ENCODE measurements at places on chromosomes 4 and X.

GRCh38 chr4:42112846-42113245, 39.6 kb downstream of the BEND4 start:
- DNase-seq, result no peak

DNA sequence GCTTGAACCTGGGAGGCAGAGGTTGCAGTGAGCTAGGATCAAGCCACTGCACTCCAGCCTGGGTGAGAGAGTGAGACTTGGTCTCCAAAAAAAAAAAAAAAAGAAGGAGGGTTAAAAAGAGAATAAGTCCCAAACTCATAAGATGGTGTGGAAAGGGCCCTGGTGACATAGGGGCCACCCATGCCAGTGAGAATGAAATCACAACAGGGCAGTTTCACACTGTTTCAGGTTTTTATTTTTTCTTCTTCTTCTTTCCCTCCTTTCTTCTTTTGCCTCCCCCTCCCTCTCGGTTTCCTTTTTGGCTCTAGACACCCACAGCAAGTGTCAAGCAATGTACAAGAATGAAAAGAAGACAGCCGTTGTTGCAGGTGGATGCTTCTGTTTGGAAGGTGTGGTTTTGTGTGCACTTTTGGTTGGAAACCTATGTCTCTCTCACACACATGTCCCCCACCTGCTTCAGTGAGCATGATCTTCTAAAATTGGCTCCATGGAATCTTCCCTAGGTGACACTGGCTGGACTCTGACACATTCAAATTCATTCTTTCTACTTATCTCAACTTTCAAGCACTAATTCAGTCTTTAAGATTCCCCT, 14.4 kb upstream of the TLR8 start:
- DNase-seq, result no peak

DNA sequence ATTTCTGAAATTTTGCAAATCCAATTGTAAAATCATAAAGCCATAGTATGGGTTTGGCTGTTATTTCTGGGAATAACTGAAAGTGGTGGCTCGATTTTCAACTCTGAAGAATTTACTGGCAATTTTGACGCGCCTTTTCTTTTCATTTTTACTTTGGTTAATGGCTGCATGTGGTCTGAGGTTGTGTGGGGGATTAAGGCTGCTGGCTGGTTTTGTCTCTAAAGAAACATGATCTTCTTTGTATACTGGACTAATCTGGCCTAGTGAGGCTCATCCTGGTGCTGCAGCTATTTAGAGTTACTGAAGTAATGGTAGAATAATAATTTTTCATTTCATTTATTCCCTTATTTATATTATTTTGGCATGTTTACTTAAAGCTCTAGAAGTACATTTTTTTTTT, 164.0 kb downstream of the RNF150 start:
- no peak for DNase-seq

DNA sequence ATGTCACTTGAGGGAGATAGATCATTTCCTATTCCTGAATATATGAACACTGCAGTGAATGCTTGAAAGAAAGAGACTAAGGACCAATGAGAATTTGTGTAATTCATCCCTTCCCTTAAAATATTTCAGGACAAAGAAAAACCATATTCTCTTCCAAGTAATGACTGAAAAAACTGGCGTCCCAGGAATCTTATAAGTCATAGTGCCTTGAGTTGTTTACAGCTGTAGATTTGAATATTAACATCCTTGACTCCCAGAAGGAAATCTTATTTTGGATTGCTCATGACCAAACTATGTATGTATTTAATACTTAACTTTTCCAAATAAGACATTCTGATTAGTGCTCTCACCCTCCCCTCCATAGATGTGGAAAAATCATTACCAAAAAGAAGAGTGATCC, 55.5 kb downstream of the CLDN22 start:
- DNase-seq, result no peak

GRCh38 chr4:123408471-123409084, 12.0 kb downstream of the SPRY1 start:
- no peak for DNase-seq

DNA sequence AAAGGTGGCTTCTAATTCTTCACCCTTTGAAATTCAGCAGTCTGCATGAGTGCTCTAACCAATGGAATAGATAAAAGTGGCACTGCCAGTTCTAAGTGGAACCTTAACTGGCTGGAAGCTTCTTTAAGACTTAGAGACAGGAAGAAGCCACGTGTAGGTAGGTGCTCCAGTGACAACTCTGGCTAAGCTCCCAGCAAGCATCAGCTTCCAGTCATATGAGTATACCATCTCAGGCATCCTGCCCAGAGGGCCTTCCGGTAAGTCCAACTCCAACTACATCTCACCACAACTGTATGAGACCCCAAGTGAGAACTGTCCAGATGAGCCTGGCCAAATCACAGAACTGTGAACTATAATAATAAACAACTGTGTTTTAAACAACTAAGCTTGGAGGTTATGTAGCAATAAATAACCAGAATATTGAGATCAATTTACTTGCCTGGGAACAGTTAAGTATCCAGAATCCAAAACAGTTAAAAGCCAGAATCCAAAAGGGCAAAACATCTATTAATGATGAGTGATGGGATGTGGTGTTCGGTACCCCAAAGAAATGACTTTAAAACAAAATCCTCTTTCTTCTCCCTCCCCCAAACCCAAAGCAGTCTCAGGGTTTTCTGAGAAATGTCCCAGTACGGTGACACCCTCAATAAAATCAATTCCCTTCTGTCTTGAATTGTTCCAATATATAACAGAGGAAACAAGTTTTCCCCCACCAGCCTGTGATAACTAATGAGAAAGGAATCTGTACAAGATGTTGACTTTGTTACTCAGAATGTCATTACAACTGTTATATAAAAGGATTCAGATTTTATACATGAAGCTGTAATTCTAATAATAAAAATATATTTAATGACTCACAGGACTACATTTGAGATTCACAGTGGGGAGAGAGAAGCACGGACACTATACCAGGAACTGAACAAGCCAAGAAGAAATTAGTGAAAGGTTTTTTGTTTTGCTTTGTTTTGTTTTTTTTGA, 4.2 kb downstream of the TSPAN5 start:
- no peak for DNase-seq

DNA sequence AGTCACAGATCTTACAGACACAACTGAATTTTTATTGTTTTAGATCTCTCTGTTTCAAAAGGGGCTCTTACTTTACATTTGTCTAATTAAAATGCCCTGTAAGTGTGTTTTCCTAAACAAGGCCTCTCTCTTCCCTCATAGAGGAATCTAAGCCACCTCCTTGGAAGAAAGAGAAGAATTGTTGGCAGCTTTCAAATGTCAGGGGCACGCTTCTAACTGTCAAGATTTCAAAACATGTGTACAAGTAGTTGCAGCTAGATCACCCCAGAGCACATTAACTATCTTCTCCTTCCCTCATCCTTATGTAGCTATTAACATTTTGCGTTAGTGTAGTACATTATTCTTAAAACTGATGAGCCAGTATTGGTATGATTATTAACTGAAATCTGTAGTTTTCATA, 266.5 kb upstream of the BOD1L1 start:
- DNase-seq, result no peak

- no peak for DNase-seq
Measured at GRCh38 chrX:9071031-9071650, 37.2 kb upstream of the FAM9B start.

- DNase-seq, result no peak
Measured at GRCh38 chrX:139454743-139455142, 75.8 kb upstream of the F9 start.

DNA sequence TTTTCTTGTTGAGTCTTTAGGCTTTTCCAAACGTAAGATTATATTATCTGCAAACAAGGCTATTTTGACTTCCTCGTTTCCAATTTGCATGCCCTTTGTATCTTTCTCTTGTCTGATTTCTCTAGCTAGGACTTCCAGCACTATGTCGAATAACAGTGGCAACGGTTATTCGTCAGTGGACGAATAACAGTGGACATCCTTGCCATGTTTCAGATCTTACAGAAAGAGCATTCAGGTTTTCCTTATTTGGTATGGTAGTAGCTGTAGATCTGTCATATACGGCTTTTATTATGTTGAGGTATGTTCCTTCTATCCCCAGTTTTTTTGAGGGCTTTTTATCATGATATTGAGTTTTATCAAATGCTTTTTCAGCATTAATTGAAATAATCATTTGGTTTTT, 634.6 kb upstream of the ADGRL3 start:
- no peak for DNase-seq

DNA sequence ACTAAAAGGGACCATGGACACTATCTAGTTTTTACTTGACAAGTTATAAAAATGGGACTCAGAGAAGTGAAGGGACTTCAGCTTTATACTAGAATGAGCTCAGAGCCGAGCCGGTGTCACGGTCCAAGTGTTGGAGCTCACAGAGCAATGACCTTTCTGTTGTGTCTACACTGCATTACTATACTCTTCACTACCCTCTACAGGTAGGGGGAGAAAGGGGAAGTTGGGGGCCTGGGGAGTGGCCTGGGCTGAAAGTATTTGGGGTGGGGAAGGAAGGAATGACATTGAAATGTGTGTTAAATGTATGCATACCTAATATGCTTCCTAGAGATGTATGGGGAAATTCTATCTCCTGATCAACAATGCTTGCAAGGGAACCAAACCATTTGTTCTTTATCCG, 48.8 kb upstream of the HHIP start:
- DNase-seq, result no peak

DNA sequence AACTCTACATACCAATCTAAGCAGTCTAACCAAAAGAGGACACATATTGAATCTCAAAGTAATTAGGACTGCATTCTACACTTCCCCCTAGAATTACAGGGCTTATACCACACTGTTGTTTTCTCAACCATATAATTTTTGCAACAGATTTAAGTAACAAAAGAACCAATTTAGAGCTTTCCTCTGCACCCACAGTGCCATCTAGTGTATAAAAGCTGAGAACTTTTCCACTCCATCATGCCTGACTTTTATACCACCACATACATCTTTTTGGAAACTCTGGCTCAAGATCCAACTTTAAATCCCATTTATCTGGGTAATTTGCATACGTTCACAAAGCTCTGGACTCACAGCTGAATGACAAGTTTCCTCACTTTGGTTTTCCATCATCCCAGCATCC, 99.5 kb downstream of the EFHC2 start:
- no peak for DNase-seq

DNA sequence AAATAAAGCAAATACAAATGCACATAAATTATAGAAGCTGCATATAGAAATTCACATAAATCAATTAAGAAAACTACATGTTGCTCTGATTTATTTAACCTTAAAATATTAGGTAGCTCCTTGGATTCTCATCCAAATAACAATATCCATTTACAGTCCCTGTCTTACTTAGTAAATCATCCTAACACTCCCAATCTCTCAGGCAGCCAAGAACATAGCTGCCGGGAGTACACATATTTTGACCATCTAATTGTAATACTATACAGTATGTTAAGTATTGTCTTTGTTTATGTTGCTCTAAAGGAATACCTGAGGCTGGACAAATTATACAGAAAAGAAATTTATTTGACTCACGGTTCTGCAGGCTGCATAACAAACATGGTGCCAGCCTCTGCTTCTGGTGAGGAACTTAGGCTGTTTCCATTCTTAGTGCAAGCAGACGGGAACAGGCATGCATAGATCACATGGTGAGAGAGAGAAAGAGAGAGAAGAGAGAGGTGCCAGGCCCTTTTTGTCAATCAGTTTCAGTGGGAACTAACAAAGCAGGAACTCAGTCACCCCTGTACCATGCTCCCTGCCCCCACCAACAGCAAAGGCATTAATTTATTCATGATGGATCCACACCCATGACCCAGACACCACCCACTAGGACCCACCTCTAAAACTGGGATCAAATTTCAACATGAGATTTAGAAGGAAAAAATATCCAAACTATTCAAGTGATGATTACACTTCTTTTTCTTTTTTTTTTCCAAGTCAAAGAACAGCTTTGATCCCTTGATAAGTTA, 614.8 kb upstream of the TECRL start:
- DNase-seq, result no peak

- DNase-seq, result no peak
Measured at GRCh38 chr4:165625281-165625680, 246.5 kb downstream of the CPE start.

DNA sequence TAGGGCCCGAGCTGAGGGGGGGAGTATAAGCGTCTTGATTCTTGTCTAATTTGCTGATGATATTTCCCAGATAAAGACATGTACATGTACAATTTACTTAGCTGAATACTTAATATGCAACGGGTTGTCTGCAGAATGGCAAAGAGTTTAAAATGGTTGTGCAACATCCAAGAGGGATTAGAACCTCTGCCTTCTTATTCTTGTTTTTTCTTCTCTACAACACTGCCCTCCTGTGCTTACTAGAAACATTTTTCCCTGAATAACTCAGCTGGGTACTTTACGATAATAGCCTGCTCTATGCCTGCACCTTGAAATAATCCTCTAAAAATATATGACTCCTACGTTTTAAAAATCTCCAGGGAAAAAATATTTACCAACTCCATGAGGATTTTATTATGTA, 41.8 kb downstream of the INTS12 start:
- no peak for DNase-seq

DNA sequence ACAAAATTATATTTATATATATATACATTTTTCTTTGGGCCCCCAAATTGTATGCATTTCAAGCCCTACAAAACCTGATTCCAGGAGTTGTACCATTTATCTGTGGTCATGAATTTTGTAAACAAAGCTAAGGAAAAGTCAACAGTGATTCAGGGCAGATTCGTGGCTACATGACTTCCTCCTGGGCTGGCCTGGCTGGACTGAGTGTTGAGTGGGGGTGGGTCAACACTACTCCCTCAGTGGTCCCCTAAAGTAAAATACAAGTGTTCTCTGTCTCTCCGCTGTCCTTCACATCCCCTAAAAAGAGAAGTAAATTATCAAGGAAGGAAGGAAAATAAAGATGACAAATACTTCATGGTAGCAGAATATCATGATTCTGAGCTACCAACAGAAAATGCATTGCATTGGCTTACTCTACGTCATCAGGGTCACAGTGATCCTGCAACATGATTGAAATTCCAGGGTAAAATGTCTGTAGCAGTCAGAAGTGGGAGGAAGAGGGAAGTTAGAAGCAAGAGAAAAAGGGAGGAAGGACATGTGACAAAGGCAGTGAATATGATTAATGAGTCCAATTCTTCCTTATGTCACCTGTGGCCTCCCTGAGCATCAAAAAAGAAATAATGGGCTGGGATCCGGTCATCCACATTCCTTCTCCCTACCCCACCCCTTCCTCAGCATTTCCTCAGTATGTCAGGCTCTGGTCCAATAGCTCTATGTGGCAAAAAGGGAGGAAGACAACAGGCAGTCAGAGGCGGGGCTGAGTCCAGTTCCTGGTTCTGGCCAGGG, 42.4 kb upstream of the MYOZ2 start:
- no peak for DNase-seq
